ENCODE measurements at places on chromosomes 6 and 20.

DNA sequence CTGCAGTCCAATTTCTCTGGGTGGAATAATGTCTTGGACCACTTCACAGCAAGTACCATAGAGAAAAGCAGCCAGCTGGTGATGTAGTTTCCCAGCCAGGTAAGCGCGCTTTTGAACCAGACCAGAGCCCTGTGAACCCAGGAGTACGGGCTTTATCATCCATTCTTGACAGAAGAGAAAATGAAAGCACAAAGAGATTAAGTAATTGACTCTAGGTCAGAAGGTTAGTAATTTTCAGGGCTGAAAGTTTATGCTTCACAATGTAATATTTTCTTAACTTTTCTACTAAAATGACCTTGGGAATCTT lies 7.1 kb upstream of the UST start:
- DNase-seq = no peak

DNA sequence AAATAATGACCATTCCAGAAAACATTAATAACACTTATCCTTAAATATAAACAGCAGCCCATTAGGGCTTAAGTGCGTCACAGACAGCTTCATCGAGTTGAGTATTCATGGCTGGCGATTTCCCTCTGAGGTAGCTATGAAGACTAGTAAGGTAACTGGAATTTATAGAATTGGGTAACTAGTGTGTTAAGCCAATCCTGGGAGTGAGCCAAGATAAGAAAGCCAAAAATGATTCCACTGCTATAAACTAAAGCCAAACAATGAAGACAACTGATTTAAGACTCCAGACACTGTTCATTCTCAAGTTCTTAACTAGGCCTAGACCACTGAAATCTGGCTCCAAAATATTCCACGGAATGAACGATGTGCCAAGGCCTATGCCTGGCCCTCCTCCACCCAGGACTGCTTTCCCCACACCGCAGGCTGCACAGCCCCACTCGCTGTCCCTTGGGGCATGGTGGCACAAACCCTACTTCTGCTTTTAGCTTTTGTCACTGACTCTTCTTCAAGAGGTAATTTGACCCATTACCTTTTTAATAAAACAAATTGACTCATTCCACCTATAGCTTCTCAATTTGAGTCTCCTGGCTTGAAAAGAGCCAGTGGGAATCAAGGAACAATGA lies 66.0 kb downstream of the BLOC1S5 start:
- no peak for DNase-seq

DNA sequence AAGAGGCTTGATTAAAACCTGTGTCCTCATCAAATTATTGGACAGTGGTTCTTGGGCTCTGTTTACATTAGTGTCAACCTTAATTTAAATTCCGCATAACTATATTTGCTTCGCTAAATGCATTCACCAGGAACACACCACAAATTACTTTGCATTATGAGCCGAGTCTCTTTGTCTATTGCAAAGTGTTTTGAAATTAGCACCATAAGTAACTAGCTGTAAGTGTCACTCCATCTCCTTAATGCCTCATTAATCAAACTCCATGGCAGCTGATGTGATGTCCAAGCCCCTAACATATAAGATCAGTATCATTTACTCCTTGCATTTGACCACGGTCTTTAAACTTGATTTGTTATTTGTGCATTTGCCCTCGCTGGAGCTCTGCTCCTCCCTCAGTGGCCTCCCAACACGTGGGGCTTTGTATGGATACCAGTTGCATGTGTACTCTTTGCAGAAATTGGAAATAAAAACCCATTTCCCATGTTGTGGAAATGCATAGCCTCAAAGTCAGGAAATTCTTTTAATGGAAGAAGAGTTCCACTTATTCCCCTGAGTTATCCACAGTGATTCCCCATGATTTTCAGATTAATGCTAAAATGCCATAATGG lies 24.6 kb downstream of the FOXA2 start:
- no peak for DNase-seq

DNA sequence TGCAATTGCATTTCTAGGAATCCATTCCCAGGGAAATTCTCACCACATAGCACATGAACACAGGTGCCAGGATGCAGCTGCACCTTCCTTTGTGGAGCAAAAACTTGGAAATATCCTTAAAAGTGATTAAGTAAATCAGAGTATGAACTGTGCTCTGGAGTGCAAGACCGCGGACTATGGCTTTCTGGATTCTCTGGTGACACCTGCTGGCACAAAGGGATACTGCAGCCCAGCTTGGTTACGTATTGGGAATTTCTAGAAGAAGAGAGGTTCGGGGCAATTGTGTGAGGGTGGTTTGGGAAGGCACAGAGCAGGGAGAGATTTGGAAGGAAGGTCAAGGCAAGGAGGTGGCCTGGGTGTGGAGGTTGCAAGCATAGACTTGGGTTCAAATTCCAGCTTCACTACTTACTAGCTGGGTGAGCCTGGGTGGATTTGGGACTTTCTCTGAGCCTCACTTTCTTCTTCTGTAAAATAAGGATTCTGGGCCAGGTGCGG lies 15.9 kb upstream of the PEDS1 start:
- peak; percentile 83 for DNase-seq

DNA sequence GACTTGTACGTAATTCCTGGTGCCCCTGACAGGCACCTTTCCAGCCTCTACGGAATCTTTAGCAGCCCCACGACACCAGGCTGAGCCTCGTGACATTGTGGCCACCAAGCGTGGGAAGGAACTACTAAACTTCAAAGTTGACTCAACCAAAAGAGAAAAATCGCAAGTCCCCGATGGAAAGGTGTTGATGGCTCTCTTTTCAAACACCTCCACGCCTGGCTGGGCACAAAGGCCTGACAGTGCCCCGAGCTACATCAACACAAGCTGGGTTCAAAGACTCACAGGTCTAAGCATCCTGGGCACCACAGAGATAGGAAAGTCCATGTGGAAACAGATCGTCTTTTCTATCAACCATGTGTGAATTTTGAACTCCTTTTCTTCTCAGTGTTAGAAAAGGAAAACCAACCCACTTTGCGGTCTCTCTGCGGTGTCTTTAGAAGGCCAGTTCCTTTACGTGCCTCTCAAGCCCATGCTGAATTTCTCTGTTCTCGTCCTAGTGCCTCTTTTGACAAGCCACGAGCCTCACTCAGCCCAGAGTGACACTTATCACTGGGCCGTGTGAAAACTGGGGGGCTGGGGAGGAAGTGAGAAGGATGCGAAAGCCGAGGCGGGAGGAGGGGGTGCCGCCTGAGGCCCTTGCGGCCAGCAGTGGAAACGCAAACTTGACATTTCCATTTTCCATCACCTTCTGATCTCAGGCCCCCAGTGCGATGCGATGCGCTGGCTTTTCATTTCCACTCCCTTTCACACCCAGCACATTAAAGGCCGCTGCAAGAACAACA lies 59.4 kb downstream of the GFOD1 start:
- DNase-seq = peak; percentile 75

- DNase-seq = no peak
Observed at GRCh38 chr6:42571611-42572342, 7.9 kb downstream of the UBR2 start.

DNA sequence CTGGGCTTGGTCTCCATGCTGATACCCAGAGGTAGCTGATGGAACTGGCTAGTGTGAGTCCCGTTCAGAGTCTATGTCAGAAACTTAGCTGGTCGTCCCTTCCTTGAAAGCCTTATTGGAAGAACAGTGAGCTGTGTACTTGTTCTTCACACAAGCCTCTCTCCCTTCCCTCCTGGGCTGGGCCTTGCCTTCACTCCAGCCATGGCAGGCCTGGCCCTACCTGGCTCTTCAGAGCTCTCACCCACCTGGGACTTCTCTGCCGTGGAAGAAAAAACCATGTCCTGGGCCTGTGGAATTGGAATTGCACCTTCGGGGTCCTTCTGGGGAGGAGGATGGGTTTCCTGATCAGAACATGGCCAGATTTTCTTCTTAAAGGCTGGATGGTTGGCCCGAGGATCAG lies 20.3 kb upstream of the ZNF831 start:
- no peak for DNase-seq

GRCh38 chr6:25332655-25333071 lies 53.5 kb downstream of the CARMIL1 start:
- DNase-seq = peak; percentile 5

- no peak for DNase-seq
Observed at GRCh38 chr20:19969106-19969505, 48.1 kb upstream of the NAA20 start.

GRCh38 chr20:10581823-10582222 lies 92.0 kb downstream of the JAG1 start:
- DNase-seq = no peak

GRCh38 chr20:38805502-38805957 lies at the start of gene PPP1R16B:
Gene PPP1R16B (plus strand): TSS chr20:38805697. CDS start chr20:38835926, 30,229 bp downstream.
- peak; percentile 85 for DNase-seq

DNA sequence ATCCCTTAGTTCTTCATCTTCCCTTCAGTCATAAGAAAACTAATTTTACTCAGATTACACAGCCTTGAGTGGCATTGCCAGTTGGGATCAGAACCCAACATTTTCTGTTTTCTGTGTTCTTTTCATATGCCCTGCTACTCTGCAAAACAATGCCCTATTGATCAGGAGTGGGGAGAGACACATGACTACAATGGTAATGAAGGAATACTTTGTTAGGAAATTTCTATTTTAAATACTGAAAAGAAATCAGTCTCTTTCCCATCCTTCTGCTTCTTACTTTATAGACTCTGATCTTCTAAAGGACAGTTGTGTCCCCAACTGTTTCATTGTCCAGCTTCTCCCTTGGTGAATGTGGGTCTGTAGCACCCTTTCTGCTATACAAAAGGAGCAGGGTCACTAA lies 5.5 kb upstream of the PKIB start:
- no peak for DNase-seq

DNA sequence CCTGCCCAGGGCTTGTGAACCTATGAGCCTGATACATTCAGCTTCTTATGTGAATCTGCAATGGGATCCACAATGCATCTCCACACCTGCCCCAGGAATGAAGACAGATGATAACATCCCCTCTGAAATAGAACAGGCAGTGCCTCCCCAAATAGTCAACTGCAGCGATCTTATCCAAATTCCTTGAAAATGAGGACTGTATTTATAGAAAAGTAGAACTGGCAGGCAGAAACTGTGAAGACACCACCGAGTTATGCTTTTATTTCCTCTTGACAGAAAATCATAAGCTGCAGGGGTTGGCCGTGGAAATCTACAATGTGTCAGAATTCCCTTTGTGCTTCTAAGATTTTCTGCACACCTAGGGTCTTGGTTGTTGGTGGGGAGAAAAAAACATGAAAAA lies 270.3 kb downstream of the TBC1D7 start:
- no peak for DNase-seq

DNA sequence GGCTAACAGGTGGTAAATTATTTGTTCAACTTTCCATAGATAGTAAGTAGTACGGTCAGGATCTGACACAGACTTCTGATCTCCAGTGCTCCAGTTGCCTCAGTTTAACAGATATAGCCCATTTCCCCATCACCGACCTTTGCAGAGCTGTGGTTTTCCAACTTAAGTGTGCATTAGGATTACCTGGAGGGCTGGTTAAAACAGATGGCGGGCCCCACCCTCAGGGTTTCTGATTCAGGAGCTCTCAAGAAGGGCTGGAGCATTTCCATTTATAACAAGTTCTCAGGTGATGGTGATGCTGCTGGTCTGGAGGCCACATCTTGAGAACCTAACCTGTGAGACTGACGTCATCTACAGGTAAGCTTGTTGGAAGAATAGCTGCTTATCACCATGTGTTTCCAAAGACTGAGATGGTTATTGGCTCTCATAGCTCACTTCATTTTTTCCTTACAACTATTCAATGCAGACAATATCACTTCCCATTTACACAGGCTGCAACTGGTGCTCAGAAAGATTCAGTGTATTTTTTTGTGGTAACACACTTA lies 360.1 kb upstream of the CHD6 start:
- DNase-seq = no peak

DNA sequence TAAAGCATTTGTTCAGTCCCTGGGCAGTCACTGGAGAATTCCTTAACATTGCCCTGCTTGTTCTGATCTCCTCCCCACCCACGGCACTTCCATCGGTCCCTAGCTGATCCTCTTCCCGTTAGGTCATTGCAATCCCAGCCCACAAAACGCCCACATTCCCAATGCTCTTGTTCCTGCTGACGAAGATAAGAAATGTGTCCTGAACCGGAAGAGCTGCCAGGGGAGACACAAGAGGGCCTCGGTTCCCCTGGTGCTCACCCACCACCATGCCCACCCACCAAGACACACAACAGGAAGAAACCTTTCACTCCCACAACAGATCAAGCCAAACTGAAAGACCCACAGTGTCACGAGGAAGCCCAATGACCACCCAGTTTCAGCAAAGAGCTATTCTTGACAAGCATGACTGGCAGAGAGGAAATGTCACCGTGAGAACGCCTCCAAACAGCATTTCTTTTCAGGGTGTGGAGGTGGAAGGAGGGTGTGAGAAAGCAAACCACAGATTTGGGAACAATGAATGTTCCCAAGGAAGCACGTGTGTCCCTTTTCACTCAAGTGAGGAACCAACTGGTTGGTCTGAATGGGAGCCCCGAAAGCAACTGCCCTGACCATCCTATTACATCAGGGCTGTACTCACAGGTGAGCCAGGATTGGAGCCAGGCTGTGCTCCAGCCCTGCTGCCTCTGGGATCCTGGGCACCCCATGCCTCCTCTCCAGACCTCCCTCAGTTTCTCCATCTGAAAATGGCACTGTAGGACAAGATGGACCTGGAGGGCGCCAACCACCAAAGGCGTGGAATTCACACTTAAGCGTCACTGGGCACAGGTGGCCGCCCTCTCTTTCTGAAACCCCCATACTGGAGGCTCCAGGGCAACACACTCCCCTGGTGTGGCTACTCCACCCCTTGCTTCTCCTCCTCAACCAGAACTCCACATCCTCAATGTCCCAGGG lies 97.5 kb downstream of the ZMYND8 start:
- no peak for DNase-seq

GRCh38 chr6:4287811-4288244 lies 152.5 kb upstream of the ECI2 start:
- DNase-seq = no peak

DNA sequence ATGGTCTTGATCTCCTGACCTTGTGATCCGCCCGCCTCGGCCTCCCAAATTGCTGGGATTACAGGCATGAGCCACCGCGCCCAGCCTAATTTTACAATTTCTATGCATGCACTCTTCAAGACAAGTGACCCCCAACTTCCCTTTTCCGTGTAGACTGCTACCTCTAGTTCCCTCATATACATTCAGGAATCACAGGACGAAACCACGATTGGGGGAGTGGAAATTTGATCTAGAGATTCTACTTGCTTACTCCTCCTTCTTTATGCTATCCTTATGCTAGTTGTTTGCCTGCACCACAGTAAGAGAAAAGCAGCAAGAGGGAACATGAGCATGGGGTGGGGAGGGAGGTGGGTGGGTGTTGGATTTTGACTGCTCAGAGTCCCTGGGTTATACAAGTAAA lies 34.9 kb downstream of the OSTM1 start:
- DNase-seq = no peak

DNA sequence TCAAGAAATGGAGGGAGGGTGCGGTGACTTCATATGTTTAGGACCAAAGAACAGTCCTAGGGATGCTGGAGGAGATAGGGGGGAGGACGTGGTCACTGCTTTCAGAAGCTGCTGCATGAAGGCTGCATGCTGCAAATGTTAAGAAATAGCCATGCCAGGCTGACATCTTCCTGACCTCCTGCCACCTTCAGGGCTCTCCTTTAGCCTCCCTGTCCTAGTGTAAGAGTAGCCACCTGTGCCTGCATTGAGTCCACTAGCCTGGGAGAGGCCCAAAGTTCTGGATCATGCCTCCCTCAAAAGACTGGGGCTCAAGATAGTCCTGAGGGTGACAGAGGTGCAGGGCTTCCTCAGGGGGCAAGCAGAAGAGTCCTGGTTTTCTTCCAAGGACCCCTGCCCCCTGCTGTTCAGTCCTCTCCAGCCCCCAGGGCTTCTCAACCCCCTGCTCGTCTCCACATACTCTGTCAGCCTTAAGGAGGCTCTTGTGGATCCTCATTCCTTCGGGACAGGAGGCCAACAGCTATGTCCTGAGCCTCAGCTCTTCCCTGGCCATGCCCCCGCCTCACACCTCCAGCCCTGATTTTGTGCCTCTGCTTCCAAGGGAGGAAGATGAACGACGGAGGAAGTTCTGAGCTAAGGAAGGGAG lies 96.3 kb downstream of the MRPL14 start:
- DNase-seq = no peak
